ENCODE measurements at places on chromosomes 5 and 9.

DNA sequence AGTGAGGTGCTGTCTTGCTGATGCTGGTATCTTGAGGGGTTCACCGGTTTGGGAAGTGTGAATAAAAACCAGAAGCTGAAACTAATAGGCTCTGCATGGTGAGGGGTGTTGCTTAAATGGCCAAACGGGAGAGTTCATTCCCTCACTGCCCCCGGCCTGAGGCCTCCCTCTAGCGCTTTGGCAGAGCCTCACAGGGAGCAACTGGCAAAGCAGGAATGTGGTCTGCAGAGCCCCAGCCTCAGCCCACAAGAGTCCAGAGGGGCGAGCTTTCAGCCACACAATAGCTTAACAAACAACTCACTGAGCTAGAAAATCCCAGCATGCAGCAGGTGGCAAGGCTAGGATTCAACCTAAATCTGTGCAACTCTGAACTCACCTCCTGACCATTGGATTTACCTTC is 234.8 kb downstream of the MED10 start:
- DNase-seq: no peak

GRCh38 chr5:111262153-111262552 is 38.0 kb downstream of the CAMK4 start:
- DNase-seq: no peak

DNA sequence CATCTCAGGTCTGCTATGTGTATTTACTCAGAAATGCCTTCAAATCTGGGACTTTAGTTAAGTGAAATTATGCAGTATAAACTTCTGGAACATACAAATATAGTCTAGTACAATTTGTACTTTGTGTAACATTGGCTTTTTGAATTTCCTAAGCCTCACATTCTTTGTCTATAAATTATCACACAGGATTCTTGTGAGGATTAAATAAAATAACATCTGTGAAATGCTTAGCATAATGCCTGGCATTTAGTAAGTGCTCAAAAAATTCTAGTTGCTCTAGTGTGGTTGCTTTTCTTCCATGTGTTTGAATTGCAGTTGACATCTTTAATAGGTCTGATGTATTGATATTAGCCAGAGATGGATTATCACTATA is 2.6 kb downstream of the HMMR start:
- no peak for DNase-seq

DNA sequence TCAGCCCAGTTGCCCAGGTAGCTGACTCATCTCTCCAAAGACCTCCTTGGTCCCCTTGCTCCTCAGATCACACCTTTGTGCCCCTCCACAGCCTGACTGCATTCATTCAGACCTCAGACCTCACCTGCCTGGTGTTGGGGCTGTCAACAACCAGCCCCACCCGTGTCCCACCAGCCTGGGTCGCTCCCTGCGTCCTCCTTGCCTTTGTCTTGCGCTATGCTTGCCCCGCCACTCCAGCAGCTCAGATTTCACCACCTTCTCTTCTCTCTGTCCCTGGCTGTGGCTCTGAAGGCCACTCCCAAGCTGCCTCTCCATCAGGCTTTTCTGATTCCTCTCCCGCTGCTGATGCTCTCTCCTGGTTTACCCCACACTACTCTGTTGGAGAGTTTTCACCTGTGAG is 103.5 kb downstream of the MVB12B start:
- no peak for DNase-seq

- DNase-seq: no peak
Observed at GRCh38 chr9:84501587-84501986, 161.0 kb upstream of the SLC28A3 start.

DNA sequence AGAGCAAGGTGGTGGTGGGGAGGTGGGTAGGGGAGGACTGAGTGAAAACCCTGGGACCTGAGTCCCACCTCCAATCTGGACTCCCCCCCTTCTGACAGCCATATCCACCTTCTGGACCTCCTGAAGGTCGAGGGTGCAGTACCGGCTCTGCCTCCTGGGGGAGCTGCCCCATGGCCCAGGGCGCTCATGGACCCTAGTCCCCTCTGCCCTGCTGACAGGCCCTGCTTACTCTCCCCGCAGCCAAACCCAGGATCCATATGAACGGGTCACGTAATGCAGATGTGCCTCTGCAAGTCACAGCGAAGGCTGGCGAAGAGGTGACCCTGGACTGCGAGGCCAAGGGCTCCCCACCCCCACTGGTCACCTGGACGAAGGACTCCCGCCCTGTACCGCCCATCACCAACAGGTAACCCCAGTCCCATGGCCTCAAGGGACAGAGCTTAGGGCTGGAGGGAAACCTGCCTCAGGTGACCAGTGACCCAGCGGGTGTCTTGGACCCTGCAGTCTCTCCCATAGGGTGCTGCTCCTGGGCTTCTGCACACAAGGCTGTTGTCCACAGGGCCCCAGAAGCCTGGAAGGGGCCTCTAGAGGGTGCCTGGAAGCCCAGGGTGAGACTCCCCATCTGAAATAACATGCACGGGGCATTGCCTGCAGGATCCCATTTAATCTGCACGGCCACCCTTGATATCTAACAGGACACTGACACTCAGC is 61.7 kb downstream of the HMCN2 start:
- no peak for DNase-seq

DNA sequence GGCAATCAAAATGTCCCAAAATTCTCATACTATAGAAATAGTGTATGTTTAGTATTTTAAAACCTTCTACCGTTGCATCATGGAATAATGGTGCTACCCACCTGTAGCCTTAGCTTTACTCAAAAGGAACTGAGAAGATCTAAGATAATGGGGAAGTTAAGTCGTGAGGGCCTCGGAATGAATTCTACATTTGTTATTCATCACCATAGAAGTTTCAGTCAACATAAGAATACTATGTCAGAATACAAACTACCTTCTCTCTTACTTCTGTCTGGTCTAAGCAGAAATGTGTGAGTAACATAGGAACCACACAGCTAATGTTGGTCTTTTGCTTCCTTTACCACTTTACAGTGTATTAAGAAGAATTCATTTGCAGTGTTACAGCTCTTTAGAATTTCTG is 43.2 kb downstream of the RFK start:
- DNase-seq: no peak

DNA sequence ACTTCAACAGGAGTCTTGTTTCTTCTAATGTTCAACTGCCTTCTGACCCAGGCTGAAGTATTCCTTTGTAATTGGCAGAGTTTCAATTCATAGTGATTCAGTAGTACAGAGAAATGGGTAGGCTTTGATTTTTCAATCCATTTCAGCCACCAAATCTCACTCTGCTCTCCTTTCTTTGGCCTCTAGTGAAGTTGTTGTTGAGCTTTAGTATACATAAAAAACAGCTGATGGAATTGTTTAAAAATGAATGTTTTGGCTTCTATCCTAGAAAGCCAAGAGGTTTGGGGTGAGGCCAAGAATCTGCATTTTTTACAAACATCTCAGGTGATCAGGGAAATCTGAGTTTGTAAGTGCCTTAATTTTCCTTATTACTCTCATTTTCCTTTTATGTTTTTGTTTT is 182.9 kb upstream of the MAP1B start:
- no peak for DNase-seq

DNA sequence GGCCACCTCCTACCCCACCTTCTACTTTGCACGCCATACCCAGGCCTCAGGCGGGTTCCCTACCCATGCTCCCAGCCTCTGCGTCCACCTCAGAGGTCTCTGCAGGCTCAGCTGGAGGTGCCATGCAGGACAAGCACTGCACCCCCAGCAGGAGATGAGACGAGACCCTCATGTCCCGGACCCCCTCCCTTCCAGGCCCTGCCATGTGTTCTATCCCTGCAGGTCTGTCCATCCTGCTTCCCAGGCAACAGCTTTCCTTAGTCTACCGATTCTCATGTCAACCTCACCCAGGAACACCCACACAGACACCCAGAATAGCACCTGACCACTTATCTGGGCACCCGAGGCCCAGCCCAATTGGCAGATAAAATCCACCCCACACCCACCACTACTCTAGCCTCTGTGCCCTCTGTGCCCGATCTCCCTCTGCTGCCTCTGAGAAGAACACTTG is 52.1 kb downstream of the SEMA4D start:
- no peak for DNase-seq

DNA sequence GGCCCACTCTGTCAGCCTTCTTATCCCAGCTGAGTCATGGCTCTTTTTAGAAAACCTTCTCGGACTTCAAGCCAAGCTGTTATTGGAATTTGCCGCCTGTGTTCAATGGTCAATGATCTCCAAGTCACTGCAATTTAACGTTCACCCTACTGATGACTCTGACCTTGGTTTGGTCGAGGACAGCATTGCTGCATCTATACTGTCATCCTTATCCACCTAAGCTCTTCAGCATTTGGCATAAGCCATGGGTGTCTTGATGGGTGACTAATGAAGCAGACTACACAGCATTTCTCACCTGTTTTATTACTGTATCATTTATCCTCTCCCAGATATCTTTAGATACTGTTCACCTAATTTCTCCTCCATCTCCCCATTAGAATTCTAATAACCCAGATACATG is 5.6 kb upstream of the HSPB3 start:
- DNase-seq: no peak

- no peak for DNase-seq
Observed at GRCh38 chr9:23342291-23342690, 483.7 kb downstream of the ELAVL2 start.

- DNase-seq: no peak
Observed at GRCh38 chr5:1703352-1704050, 96.1 kb downstream of the MRPL36 start.

GRCh38 chr5:154829181-154829588 is 21.2 kb downstream of the FAXDC2 start:
- DNase-seq: no peak

GRCh38 chr5:54651482-54652076 is 134.0 kb downstream of the SNX18 start:
- no peak for DNase-seq

- DNase-seq: no peak
Observed at GRCh38 chr5:10446490-10446889, 4.8 kb downstream of the ROPN1L start.

DNA sequence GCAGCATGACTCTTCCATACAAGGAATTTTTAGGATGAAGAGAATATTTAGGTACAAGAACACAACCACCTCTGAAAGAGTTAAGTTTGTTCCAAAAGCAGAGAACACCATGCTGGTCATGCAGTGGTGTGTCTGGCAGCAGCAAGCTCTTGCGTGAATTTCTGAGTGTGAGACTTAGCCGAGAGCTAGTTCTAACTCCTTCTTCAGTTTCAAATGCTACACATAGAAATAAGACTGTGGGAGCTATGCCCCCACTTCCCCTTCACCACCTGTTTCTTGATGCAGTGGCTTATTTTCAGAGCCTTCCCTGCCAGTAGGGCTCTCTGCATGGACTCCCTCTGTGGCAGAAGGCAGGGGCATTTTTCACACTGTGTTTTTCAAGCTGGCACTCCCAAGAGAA is 122.9 kb upstream of the ZNF366 start:
- no peak for DNase-seq

GRCh38 chr5:180208435-180209081 is 453 bp downstream of the RASGEF1C start:
- DNase-seq: no peak

DNA sequence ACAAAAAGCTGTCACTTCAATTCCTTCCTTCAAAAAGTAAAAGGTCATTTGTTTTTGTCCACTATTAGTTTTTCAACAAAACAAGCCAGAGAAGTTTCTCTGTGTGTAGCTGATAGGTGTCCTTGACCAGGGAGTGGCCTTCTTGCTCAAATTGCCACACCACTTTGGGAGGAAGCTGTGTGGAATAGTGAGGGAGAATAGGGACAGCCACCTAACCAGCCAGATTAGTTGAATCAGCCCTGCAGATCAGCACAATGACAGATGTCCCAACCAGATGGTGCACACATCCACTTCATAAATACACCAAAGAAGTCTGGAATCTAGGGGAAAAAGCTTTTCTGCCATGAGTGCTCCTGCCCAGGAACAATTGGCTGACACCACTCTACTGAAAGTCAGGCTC is 37.2 kb downstream of the NREP start:
- no peak for DNase-seq

GRCh38 chr5:73263001-73263710 is 90.2 kb downstream of the TMEM174 start:
- DNase-seq: no peak

DNA sequence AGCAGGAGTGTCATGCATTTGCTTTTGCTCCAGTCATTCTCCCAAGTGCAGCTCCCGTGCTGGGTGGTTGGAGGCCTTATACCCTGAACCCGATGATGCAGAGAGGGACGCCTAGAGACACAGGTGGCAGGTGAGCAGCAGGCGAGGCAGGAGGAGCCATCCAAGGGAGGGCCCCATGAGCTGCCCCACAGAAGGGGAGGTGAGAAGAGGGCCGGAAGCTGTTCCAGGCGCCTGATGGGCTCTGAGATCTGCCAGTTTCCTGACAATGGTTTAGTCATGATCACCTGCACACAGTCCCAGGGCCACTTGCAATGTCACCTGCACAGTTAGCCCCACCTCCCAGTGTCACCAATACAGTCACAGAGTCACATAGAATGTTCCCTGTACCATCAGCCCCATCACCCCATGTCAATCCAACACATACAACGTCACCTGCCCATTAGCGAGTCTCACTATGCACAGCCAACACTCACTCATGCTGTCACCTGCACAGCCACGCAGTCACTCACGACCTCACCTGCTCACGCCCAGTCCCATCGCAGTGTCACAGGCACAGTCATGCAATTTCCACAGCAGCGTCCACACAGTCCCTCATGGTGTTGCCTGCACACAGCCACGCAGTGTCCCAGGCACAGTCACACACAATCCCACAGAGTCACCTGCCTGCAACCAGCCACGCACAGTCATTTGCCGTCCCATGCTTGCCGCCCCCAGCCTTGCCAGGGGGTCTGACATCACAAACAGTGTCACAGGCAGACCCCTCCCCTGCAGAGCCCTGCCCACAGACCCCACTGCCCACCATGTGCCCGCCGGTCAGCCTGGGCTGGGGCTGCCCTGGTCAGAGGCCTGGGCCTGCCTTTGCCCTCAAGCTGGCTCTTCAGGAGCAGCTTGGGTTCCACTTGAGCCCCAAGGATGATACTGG is 113.4 kb downstream of the LHX2 start:
- no peak for DNase-seq

DNA sequence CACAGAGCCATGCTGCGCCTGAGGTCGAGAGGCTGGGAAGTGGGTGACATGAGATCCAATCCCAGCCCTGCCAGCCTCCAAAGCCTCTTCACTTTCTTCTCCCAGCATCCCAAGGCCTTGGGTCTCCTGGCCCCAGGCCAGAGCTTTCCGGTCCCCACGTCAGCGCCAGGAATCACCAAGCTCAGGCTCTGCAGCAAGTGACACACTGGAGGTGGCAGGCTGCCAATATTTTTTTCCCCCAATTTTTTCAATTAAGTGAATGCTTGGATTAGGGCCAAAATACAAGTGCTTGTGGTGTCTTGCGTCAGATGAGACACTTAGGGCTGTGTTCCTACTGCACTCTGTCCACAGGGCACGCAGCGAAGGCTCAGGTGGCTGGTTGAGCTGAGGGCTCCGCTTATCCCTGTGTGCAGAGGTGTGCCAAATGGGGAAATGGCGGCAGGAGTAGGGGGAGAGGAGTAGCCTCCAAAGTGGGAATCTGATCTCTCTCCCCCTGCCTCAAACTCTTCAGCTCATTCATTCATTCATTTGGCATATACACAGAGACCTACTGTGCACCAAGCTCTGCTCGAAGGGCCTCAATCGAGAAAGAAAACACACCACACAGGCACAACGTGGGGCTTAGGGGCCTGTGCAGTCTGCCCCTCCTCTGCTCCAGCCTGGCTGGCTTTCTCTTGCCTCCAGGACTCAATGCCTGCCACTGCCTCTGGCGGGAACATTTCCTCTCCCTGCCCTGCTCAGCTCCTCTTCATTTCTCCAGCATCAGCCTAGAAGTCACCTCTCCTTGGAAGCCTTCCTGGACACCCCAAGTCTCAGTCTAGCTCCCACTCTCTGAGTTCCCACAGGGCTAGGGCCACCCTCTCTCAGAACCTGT is 16.6 kb downstream of the SH3PXD2B start:
- no peak for DNase-seq

GRCh38 chr9:108258640-108259039 is 597.1 kb downstream of the ACTL7B start:
- no peak for DNase-seq
